ENCODE measurements at places on chromosomes 13 and 19. TPM values are rescaled to one million over a fixed set of nuclear protein-coding genes. Genes with fewer than 3 reads are reported as not detected.

IZUMO4 gene
- total RNA-seq, result 105 TPM

MIA gene
- total RNA-seq, result not detected

DNA sequence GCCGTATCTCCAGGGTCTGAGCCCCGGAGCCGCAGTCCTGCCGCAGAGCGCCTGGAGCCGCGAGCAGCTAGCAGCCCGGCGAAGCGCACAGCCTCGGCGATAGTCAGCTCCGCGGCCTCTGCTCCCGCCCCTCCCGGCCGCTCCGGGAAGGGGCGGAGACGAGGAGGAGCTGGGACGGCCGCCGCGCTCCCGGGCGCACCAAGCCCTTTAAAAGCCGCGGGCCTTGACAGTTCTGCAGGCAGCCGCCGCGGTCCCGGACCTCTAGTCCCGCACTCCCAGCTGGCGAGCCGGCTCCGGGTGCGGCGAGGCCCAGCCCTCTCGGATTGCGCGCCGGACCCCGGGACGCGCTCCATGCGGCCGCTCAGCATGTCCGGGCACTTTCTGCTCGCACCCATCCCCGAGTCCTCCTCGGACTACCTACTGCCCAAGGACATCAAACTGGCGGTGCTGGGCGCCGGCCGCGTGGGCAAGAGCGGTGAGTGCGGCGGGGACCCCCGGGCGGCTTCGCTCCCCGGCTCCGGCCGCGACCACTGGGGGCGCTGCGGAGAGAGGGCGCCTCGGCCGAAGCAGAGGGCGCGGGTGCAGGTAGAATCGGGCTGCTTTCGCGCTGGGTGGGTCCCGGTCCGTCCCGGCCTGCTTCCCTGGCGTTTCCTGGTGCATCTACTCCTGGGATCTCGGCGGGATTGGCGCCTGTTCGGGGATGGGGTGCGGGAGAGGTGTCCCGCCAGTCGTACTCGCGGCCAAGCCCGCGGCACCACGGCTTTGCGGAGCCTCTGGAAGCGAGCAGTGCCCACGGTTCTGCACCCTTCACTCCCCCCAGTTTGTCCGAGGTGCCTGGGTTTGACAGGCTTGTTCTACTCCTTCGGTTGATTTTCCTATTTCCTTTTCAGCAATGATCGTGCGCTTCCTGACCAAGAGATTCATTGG, at the start of gene RASL11A:
Gene RASL11A, plus strand, starts transcription at position 237 of the 927 bp plus-strand sequence. Its CDS starts 115 bp downstream, at position 352.
- peak; percentile 86 for DNase-seq

GRCh38 chr13:98180092-98180491, 3.0 kb upstream of the RNF113B start:
- DNase-seq, result no peak

DNA sequence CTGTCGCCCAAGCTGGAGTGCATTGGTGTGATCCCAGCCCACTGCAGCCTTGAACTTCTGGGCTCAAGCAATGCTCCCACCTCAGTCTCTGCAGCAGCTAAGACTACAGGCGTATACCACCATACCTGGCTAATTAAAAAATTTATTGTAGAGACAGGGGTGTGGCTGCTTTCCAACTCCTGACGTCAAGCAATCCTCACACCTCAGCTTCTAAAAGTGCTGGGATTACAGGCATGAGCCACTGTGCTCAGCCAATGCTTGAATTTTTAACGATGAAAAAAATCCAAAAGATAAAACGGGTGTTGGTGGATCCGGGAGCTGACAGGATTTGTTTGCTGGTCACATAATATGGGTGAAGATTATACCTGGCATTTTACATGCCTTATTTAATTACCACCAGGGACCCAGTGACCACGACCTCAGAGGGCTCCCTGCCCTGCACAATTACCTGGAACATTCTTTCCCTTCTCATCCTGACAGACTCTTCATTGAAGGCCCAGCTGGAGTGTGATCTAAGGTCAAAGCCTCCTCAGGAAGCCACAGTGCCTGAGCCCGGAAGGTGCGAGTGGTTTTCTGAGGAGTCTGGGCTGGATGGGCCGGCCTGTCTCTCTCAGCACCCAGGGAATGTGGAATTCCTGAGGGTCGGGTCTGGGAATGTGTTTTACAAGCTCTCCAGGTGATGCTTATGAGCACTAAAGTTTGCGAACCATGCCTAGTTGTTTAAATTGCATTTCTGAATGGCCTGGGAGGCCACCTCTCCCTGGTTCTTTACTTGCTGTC, 193.3 kb downstream of the USP12 start:
- DNase-seq, result no peak

GRCh38 chr13:98853771-98854221, 101.3 kb upstream of the SLC15A1 start:
- peak; percentile 69 for DNase-seq

DNA sequence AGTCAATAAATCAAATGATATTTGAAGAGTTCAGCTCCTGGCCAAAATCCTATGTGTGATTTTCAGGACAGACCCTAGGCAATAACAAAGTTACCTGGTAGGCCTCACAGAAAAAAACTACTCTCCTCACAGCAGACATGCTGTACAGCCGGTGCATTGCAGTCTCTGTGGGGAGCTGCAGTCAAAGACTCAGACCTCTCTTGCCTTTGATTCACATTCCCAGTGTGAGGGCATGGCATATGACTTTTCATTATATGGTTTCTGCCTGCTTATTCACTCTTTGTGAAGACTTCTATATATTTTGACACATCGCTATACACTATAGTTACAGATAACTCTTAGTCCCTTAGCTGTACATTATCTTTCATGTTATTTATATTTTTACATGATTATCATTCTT, 2684.3 kb upstream of the PCDH20 start:
- DNase-seq, result no peak

Measured in activated naive CD4-positive, alpha-beta T cell treated with anti-CD3 and anti-CD28 coated beads, Interleukin-2, amount 50 U/mL, for 72 hours (primary cell).